ENCODE measurements at places on chromosomes 6 and 20.

GRCh38 chr6:144908004-144908403 is 622.9 kb downstream of the UTRN start:
- no peak for DNase-seq

DNA sequence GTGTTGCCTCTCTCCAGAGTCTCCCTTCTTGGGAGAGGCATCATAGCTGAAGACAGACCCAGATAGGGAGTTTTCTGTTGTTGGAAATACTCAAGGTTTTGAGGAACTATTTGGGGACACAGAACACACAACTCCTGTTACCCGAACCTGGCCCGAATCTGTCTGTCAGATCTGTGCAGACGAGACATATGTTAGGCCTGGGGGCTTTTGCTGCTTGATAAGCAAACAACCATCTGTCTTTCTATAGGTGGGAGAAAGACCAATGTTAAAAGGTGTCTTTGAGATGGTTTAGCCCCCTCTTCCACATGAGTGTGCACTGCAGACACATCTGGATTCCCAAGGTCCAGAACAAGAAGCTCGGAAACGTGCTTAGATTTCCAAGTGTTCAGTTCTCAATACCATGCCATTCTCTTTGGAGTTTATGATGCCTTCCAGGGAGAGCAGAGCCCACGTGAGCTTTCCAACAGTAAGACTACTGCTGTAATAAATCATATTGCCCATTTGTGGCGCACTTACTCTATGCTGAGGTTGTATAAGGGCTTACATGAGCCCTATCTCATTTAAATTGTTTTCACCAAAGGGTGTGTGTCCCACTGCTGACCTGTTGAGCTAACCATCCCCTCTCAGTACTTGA is 3.8 kb upstream of the STX16 start:
- DNase-seq: no peak

- no peak for DNase-seq
These were observed 267.4 kb upstream of the TAB2 start for GRCh38 chr6:149050160-149050559.

DNA sequence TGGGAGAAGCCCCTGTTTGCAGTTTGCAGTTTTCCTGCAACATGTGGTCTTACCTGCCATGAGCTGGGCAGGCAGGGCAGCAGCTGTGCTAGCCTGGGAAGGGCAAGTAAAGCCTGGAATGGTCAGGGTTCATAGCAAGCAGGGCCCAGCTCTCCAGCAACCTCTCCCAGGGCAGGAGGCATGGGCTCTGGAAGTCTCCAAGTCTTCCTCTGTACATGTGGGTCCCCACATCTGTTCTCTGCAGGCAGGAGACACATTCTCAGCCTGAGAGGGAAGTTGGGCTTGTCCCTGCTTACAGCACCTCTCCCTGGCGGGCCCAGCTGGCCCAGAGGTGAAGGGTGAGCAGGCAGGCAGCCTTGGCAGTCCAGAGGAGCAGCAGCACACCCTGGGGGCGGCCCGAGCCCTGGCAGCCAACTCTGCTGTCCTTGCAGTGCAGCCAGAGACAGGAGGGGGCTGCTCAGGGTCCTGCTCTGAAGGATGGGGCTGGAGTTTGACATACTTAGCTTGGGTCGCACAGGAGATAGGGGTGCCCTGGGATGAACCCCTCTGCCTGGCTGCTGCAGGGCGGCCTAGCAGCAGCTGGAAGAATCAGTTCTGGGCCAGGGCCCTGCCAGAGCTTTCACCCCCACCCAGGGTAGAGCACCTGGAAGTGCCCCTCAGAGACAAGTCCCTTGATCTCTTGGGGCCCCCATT is 176.0 kb downstream of the MRPL14 start:
- DNase-seq: no peak

- no peak for DNase-seq
These were observed 9.9 kb downstream of the BANF2 start for GRCh38 chr20:17709361-17710293.
